ENCODE measurements at places on chromosomes 16 and 17. TPM values are rescaled to one million over a fixed set of nuclear protein-coding genes. Genes with fewer than 3 reads are reported as not detected.

- DNase-seq: peak; percentile 88
Observed at GRCh38 chr17:3913531-3914311, 2.5 kb downstream of the P2RX1 start.

GRCh38 chr17:47363171-47363570 lies 39.4 kb downstream of the EFCAB13 start:
- no peak for DNase-seq

GRCh38 chr17:13204607-13205237 lies 186.9 kb upstream of the ELAC2 start:
- no peak for DNase-seq

GRCh38 chr16:81678326-81679095 lies 100.6 kb upstream of the PLCG2 start:
- no peak for DNase-seq

DNA sequence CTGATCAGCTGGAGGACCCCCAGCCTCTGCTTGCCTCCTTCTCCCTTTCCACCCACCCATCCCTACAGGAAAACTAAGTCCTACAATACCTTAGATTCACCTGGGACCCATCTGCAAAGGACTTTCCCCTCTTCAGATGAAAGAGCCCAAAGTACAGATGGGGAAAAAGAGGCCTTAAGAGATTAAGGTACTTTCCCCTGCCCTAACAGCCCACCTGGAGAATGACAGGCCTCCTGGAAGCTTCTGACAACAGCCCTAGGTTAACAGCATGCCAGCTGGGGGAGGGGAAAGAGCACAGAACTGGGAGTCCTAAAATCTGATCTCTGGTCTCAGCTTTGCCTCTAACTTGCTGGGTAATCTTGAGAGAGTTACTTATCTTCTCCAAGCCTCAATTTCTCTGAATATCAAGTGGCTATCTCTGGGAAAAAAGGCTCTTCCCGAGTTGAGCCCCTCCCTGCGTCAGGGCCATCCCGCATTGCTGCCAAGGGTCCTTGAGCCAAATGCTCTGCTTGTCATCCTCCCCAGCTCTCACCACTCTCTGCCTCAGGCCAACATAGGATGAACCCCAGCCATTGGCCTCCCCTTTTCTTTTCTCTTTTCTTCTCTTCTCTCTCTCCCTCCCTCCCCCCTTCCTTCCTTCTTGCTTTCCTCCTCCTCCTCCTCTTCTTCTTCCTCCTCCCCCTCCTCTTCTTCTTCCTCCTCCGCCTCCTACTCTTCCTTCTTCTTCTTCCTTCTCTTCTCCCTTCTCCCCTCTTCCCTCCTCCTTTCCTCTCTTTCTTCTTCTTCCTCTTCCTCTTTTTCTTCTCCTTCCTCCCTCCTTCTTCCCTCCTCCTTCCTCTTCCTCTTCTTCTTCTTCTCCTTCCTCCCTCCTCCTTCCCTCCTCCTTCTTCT lies 22.5 kb upstream of the SP6 start:
- no peak for DNase-seq

- no peak for DNase-seq
Observed at GRCh38 chr17:77935121-77935571, 23.4 kb upstream of the TNRC6C start.

GRCh38 chr16:65668064-65668595 lies 546.3 kb upstream of the CDH11 start:
- DNase-seq: no peak

The PDIA2 gene
- not detected for polyA plus RNA-seq

The BAHCC1 gene
- 0.27 TPM for polyA plus RNA-seq

The GRAPL gene
- polyA plus RNA-seq: 3.5 TPM

The TBC1D26 gene
- not detected for polyA plus RNA-seq

The NPIPB4 gene
- 0.55 TPM for polyA plus RNA-seq

The ITPRIPL2 gene
- polyA plus RNA-seq: 8.2 TPM
